ENCODE measurements at places on chromosomes 16 and 17.

DNA sequence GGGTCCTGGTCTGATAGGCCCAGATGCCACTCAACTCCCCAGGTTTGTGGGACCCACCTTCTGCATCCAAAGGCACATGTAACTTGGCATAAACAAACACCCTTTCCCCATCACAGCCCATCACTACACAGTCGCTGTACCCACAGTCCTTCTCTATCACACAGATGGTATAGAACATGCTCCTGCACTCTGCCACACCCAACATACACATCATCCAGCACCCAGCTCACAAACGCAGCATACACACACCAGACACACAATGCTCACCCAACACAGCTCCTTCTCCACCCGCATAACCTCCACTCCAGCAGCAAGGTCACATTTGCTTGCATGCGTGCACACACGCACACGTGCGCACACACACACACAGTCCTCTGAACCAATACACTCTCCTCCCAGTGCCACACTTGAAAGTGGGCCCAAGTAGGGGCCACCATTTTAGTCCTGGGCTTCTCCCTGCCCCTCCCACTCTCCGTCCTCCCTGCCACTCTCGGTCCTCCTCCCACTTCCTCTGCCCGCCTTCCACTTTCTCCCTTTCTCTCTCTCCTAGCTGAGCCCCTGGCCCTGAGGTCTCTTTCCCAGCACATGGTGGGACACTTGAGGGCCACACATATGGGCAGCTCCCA, 8.5 kb upstream of the TMEM92 start:
- DNase-seq = no peak

GRCh38 chr17:28956112-28956511, 4.8 kb upstream of the PHF12 start:
- no peak for DNase-seq

GRCh38 chr17:81367171-81367570, 28.1 kb upstream of the BAHCC1 start:
- DNase-seq = no peak

DNA sequence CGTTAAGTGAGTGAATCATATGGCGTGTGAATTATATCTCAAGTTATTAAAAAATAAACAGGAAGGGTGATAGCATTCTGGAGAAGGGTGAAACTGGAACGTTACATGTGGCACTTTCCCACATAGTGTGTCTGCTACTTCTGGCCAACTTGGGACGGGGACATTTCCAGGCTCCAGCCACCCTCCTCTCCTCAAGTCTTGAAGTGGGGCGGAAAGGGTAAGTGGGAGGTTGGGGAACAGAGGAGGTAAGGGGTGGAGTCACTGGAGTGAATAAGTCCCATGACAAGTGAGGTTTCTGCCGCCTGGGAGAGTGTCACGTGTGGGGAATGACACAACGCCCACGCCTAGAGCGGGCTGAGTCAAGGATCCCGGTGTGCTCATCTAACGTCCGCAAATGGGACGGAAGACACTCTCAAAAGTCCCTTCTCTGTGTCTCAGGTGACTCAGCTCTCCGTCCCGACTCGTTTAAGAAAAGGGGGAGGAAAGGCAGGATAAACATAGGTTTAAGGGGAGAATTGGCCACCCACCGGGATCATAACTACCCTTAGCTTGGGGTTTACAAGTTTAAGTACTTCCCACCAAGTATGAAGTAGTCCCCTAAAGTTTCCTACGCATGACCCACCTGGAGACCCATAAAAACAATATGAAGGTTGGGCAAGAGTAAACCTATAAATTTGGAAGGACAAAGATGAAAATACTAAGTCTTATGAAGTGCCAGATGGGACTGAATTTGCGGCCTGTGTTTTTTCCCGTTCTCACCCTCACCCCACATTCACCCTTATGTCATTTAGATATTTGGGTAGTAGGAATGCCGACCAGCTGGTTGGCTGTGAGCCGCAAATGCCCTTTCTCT, 1.2 kb upstream of the SPAG9 start:
- DNase-seq = peak; percentile 57

DNA sequence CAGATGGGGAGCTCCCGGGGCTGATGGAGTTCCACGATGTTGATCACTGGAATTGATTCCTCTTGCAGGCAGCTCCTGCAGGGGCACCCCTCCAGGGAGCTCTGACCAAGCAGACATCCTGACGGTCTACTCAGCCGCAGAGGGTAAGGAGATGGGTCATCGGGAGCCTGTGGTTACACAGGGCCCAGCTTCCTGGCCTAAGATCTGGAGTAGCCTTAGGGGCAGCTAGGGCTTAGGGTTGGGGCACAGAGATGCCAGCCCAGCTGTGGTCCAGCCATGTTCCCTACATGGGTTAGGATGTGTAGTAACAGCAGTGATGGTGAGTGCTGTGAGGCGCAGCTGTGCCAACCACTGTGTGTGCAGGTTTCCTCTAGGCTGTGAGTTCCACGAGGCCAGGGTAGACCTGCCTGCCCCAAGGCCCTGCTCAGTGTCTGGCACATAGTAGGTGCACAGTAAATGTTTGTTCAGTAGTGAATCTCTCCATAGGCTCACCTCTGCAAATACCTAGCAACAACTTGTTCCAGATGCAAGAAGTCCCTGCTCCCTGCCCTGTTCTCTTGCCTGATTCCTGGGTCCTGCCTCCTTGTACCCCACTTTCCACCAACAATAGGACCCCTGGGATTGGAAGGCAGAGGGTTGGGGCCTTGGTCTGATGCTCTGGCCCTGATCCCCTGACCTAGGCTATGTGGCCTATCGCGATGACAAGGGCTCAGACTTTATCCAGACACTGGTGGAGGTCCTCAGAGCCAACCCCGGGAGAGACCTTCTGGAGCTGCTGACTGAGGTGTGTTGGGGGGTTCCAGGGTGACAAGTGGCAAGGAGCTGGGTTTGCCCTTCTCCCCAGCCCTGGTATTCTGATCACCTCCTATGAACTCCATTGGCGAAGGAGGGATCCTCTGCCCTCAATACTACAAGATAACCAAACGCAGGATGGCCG, 13.7 kb downstream of the ZNF213 start:
- no peak for DNase-seq

GRCh38 chr16:87443964-87444363, 48.9 kb downstream of the ZCCHC14 start:
- no peak for DNase-seq

DNA sequence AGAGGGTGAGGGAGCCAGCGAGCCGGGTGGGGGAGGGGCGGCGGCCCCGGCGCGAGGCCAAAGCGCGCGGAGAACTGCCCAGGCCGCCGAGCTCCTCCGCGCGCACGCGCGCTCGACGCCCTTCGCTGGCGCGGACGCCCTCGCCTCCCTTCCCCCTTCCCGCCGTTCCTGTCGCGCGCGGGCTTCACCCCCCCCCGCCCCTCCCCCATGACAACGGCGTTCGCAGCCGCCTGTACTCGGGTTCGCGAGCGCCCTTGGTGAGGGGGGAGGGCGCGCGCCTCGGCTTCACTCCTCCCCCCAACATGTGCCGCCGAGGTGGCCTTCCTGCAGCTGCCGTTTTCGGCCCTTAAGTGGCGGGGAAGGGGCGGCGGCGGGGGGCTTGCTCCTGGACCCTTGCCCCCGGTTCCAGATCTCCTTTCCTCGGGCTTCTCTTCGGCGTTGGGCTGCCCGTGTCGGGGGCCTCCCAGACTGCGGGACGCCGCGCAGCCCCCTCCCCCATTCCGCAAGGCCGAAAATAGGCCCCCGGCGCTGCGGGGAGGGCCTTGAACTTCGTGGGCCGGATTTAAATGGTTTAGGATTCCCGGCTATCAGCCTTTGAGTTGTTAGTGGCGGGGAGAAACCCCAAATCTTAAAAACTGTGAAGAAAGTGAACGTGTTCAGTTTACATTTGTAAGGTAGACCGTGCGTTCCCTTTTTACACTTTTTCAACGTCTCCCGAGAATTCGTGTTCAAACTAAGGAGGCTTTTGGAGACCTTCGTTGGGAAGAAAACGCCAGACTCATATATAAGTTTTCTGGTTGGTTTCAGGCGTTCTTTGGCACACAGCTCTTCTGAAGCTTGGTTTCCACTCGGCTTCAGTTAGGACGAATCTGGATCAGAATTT, 653 bp downstream of the SRRM2 start:
- DNase-seq = peak; percentile 84

- DNase-seq = no peak
Observed at GRCh38 chr16:52526830-52527229, 20.1 kb downstream of the TOX3 start.

DNA sequence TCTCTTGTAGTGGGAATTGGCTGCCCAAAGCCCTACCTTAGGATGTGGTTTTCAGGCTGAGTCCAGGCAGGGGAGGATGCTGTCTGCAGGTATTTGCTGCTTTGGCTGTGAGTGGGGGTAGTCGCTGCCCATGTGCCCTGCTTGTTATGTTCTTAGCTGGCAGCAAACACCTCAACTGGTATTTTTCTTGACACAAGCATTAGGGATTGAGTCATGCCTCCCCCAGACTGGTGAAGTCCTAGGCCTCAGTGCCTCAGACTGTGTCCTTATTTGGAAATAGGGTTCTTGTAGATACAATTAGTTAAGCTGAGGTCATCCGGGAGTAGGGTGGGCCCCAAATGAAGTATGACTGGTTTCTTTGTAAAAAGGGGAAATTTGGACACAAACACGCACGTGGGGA, 808.3 kb upstream of the EEF2KMT start:
- DNase-seq = no peak

DNA sequence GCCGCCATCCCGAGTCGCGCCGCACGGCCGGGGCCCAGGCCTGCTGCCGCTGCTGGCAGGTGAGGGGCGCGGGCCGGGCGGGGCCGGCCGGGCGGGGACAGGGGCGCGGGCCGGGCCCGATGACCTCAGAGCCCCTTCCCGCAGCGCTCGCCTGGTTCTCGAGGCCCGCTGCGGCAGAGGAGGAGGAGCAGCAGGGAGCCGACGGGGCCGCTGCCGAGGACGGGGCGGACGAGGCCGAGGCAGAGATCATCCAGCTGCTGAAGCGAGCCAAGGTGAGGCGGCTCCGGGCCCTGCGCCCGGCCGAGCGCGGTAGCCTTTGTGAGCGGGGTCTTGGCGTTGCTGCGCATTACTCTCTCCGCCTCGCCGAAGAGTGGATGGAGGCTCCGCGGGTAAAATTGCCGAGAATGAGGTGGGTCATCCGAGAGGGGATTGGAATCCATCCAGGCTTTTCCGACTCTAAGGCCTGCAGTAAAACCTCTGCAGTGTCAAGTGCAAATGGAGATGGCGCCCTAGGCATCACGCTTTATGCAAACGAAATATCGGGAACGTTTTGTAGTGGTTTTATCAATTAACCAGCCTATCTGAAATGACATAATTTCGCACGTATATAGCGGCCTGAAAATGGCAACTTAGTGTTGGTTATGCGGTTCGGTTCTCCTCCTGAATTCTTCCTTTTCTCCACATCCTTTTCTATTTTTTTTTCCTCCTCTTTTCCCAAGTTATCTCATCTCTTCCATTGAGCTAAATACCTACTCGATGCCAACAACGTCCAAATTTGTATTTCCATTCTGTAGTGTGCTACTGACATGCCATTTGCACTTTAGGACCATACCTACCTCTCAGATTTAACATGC, 577 bp downstream of the TTC19 start:
- peak; percentile 73 for DNase-seq

GRCh38 chr17:44602970-44603369, 45.7 kb downstream of the FZD2 start:
- no peak for DNase-seq

DNA sequence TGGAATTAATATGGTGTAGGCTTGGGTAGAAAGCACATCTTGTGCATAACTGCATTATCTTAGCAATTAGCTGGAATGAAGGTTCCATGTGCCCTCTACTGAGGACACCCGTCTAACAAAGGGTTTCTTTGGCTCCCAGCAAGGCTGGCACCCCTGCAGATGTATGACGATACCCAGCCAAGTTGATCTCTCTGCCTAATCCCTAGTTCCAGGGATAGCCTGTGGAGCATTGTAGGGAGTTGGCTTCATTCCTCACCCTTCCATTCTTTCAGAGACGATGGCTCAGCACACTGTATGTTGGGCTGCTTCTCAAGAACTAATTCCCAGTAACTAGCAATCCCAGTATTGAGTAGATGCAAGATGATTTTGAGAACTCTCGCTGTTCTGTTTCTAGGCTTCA, 182.5 kb downstream of the SNX29 start:
- no peak for DNase-seq

- no peak for DNase-seq
Observed at GRCh38 chr16:26505496-26505895, 561.2 kb upstream of the C16orf82 start.

DNA sequence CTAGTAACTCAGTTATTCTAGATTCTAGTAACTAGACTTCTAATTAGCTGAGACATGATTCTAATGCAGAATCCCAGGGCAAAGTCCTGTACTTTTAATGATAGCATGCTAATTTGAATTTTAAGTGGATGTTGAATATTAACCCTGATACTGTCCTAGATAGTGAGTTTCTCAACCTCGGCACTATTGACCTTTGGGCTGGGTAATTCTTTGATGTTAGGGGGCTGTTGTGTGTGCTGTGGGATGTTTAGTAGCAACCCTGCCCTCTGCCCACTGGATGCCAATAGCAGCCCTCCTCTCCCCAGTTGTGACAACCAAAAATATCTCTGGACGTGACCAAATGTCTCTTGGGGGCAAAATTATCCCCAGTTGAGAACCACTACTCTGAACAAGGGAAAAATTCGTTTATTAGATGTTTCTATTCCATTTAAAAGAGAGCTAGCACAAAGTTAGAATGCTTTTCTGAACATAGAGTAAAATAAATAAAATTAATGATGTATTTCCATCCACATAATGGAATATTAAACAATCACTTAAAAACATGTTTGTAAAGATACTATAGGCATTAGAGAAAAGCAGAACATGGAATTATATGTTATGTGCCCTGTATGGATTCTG, 30.2 kb downstream of the SALL1 start:
- no peak for DNase-seq

GRCh38 chr17:44610871-44611270, 45.4 kb upstream of the MEIOC start:
- no peak for DNase-seq

DNA sequence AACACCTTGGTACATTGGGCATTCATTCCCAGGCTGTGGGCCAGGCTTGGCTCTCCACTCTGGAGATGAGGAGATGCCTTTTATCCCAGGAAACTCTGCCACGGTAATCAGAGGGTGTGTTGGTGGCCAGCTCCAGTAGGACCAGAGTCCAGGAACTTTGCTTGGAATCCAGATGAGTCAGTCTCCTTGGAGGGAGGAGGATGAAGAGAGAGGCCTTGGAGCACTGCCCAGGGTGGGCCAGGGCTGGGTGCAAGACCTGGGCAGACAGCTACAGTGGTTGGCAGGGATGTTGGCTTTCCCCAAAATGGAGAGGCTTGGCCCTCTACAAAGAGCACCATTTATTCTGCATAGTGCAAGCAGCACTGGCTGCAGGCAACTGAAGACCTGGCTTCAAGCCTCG, 209.0 kb downstream of the RGS9 start:
- DNase-seq = no peak

GRCh38 chr17:81160306-81160705, 5.0 kb upstream of the PVALEF start:
- DNase-seq = peak; percentile 21

DNA sequence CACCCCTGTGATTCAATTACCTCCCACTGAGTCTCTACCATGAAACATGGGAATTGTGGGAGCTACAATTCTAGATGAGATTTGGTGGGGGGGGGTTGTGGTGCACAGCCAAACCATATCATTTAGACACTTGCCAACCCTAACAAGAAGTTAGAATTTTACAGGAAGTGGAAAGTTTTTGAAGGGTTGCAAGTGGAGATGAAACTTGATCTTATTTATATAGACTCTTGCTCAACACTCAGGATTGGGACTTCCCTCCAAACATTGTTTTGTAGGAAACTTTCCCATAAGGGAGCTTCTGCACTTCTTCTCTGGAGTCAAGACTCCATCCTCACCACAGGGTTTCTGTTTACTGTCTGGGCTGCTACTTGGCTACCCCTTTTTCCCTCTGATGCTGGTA, 266.7 kb upstream of the CDH11 start:
- no peak for DNase-seq

Data from glutamatergic neuron (in vitro differentiated cells).